ENCODE measurements at places on chromosomes 11 and 22.

DNA sequence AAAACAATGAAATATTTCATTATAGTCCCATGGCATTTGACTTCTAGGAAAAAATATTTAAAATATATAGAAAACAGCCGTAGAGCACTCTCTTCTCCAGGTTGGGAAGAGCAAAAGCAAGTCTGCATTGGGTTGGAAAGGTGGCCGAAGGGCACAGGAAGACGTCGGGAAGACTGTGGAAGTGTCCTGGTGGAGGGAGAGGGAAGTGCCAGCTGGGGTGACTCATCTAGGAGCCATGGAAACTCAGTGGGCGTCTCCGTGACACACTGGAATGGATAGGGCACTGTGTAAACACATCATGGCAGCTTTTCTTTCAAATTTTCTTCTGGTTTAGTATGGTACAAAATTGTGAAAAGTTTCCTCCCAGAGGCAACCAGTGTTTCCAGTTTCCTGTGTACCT, 12.7 kb downstream of the GTPBP1 start:
- no peak for DNase-seq

GRCh38 chr11:63922673-63923192, 5.8 kb upstream of the RCOR2 start:
- no peak for DNase-seq

DNA sequence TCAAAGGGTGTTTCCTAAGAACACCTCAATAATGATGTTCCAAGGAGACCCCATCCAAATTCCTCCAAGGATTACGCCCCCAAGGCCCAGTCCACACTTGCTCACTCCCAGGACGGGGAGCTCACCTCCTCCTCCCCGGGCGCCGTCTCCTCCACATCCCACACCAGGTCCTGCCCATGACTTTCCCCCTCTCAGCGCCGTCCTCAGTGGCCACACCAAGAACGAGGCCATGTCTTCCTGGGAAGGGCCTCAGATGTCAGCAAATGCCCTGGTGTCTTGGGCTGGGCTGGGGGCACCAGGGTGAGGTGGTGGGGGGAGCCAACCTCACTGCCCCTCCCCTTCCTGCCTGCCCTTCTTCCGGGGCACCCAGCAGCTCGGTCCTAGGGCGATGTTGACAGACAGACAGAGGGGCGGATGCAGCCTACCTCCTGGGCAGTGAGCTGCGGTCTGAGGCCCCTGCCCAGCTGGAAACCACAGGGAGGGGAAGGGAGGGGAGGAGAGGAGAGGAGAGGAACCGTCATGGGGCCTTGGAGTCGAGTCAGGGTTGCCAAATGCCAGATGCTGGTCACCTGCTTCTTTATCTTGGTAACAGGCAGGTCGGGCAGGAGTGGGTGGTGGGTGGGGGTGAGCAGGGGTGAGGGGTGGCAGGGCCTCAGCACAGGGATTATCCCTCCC, at the start of the genes C11orf21 and TSPAN32:
C11orf21 (minus strand) TSS at position 288 of the 675 bp plus-strand sequence; CDS start at position 178, 110 bp downstream.
TSPAN32 (plus strand) TSS at position 383 of the 675 bp plus-strand sequence; CDS start at position 520, 137 bp downstream.
- peak; percentile 1 for DNase-seq

GRCh38 chr11:122593473-122594420, 61.8 kb upstream of the UBASH3B start:
- DNase-seq, result no peak

GRCh38 chr11:19953909-19954308, 206.4 kb downstream of the DBX1 start:
- DNase-seq, result peak; percentile 6

DNA sequence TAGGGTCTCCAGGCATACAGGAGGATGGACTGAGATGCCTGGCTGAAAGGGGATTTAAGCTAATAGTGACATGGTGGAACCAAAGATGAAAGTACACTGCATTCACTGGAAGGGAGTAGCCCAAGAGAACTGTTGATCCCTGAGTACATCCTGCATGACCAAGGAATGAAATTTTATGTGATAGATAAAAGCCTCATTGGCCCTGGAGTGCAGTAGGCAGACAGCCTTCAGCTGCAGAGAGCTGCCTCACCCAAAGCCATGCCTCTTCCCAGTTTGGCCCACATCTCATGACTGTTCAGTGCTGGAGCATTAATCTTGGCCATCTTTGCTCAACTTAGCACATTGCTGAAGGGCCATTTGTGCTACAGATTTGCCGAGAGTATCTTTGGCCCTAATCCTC, 8.0 kb downstream of the KDM4E start:
- DNase-seq, result no peak

DNA sequence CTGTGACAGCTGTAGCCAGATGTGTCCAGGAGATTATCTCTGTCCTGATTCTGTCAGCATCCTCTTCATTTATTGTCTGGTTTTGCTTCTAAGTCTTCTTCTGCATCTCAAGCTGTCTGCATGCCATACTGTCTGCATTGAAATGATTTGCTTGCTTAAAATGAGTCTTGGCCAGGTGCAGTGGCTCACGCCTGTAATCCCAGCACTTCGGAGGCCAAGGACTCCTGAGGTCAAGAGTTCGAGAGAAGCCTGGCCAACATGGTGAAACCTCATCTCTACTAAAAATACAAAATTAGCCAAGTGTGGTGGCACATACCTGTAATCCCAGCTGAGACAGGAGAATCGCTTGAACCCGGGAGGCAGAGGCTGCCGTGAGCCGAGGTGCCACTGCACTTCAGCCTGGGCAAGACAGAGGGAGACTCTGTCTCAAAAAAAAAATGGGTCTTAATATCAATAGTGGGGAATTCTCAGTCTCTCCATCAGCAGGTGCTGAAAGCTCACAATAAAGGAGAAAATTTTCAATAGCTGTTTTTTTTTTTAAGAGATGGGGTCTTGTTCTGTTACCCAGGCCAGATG, 39.2 kb upstream of the AMPD3 start:
- no peak for DNase-seq

GRCh38 chr22:18024276-18024939, at the start of gene MICAL3:
Gene MICAL3 (minus strand): TSS chr22:18024561. CDS start chr22:17906812, 117,749 bp downstream.
- DNase-seq, result peak; percentile 22

DNA sequence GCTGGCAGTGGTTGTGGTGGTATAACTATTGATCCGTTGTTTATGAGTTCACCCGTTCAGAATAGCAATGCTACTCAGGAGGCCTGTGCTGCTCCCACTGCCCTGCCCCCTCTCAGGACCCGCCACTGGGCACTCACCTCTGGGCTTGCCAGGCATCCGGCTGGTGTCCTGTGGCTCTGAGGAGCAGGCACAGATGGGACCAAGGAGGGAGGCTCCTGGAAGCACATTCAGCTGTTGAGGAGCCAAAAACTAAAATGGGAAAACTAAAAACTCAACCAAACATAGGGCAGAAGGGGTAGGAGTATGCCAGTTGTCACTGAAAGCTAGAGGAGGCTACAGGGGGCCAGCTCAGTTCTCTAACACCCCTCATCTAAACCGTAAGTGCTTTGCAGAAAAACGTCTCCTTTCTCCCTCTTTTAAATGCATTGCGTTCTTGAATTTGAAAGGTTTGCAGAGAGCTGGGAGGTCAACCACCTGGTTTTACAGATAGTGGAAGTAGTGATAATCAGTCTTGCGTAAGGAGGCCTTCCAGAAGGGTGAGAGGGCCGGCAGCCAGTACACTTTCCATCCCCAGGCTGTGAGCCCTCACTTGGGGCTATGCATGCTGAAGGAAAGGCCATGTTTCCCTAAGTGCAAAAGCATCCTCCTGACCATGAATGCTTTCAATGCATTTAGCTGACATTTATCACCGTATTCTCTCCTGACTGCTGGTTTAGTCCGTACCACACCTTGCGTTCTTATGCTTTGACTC, 547.4 kb downstream of the NTM start:
- no peak for DNase-seq

DNA sequence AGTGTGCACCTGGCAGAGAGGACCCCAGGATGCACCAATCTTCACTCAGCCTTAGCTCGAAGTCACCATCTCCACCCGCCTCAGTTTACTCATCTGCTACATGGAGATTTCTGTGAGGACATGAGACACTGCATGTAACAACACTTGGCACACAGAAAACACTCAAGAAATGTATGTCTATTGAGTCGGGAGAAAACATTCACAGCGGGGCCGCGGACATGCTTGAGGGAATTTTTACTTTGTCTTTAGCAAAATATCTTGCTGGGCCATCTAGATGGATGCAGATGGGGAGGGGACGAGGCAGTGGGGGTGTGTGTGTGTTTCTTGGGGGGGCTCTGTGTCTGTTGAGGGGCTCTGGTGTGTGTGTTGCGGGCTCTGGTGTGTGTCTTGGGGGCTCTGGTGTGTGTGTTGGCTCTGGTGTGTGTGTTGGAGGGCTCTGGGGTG, 28.4 kb upstream of the RFPL3 start:
- DNase-seq, result no peak

DNA sequence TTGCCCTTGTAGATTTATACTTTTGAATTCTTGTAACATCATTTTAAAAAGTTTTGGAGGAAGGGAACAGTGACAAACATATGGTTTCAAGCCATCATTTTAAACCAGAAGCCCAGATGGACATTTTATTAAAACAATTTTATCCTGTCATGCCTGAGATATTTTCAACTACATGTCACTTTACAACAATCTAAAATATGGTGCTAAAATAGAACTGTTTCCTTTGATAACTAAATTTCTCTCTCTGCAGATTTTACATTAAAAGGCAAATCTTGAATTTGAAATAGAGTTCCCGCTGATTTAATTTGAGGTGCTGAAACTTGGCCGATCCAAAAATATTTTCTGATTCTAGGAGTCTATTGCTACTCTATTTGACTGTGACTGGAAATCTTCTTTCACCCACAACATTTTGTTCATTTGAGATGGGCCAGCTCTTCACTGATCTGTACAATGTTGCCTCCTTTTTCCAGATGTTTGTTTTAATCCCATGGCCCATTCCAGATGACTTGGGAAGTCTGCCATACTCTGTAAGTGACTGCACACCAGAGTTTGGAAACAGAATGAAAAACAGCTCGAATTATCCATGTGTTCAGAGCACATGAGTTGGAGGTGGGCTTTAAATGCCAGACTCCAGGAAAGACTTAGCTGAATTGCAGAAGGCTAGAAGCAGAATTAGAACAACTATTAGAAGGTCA, 402.5 kb downstream of the TMEM135 start:
- no peak for DNase-seq

DNA sequence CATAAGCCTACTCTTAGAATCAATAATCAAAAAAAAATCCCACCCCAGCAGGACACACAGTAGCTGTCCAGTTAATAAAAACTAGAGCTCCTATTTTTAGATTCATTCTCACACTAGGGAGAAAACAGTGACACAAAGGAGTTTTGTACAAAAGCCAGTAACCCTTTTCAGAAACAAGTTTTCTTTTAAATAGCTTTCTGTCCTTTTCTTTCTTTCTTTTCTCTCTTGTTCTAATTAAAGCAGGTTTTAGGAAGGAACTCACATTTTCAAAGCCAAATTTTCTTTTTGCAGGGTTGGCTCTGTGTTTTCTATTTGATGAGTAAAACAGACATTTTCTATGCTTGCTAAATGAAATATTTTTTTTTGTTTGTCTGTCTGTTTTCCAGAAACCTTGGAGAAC, 1390.7 kb downstream of the FAM181B start:
- no peak for DNase-seq

GRCh38 chr22:38213319-38213989, 11.7 kb downstream of the MAFF start:
- DNase-seq, result no peak

DNA sequence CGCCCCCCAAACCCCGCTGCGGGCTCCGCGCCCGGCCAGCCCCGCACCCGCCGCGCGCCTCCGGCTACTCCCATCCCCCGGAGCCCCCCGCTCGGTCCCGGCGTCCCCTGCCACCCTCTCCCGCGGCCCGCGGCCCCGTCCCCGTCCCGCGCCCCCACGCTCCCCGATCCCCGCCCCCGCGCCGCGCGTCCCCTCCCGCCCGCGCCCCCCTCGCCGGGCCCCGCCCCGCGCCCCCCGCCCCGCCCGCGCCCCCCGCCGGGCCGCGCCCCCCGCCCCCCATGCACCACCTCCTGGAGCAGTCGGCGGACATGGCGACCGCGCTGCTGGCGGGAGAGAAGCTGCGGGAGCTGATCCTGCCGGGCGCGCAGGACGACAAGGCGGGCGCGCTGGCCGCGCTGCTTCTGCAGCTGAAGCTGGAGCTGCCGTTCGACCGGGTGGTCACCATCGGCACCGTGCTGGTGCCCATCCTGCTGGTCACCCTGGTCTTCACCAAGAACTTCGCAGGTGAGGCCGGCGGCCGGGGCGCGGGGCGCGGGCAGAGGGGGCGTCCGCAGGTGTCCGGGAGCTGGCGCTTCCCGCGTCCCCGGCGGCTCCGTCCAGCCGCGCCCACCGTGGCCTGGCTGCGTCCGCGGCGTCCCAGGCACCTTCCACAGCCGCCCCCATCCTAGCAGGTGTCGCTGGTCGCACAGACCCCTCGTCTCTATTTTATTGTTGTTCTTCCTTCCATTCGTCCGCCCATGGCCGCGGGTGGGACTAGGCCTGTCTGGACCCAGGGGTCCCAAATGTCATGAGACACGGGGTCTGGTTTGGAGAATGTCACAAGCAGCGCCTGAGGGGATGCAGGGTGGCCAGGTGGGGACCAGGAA, at the start of gene PANX2:
PANX2 (plus strand) TSS at position 279 of the 866 bp plus-strand sequence; CDS start at position 279, 0 bp downstream.
- no peak for DNase-seq

DNA sequence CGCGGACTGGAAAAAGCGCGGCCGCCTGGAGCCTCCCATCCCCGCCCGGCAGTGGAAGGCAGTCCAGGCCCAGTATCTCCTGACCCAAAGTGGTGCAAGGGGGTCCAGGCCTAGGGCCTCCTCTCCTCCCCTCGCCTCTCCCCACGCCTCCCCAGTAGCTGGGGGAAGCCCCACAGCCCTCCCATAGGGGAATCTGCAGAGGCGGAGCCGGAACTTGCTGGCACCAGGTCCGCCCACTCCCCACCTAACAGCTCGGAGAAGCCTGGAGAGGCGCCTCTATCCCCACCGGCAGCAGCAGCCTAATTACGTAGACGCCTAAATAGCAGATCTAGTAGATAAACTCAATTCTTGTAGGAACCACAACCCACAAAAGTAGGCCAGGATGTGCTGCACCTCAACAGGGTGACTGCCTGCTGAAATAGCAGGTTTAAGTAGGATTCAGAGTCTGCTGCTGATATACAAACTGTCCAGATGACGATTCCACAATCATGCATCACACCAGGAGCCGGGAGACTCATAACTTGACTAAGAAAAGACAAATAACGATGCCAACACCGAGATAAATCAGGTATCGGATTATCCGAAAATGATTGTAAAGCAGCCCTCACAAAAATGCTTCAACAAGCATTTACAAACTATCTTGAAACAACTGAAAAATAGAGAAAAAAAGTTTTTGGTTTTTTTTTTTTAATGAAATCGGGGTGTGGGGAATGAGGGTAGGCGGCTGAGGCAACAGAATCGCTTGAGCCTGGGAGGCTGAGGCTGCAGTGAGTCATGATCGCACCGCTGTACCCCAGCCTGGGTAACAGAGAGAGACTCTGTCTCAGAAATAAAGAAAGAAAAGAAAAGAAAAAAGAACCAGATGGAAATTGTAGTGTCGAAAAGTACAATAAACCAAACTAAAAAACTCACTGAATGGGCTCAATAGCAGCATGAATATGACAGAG, 11.4 kb upstream of the BRD1 start:
- no peak for DNase-seq
